ENCODE measurements at places on chromosomes 12 and 14.

DNA sequence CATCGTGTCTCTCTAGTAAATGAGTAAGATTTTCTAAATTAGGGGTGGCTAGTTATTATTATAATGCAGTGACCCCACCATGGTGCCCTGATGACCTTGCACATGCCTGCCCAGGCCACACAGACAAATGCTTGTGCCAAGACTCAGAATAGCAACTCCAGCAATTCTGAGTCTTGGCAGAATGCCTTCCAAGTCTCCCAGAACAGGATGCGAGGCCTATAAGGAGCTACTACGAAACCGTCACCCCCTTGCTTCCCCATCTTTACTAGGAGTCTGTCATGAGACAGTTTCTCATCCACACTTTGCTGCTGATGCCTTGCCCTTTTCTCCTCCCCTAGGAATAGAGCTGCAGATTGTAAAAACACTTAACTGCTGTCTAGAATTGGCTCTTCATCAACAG is 559.9 kb downstream of the TRHDE start:
- no peak for DNase-seq

- no peak for DNase-seq
Measured at GRCh38 chr14:75299059-75299458, 20.4 kb downstream of the FOS start.

DNA sequence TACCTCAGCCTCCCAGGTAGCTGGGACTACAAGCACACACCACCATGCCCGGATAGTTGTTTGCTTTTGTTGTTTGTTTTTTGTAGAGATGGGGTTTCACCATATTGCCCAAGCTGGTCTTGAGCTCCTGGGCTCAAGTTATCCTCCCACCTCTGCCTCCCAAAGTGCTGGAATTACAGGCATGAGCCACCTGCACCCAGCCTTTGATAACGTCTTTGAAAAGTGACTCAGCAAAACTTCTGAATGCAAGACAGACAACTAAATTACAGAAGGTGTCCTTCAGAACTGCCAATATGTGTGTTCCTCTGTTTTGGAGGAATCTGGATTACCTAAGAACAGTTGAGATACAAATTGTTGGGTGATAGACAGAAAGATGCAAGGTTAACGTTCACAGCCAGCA is 99.8 kb downstream of the ESR2 start:
- DNase-seq, result no peak

DNA sequence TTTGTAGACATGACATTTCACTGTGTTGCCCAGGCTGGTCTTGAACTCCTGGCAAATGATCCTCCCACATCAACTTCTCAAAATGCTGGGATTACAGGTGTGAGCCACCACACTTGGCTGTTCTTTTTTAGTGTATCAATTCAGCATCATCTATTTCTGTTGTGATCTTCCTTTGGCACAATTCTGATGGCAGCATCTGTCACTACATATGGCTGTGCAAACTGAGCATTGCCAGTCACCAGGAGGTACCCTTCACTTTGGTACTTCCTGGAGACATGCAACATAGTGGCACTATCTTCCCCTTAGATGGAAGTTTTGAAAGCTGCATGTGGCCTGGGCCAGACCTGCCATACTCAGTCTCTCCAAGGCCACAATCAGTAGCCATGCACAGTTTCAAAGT is 467.1 kb upstream of the TMPO start:
- DNase-seq, result no peak

DNA sequence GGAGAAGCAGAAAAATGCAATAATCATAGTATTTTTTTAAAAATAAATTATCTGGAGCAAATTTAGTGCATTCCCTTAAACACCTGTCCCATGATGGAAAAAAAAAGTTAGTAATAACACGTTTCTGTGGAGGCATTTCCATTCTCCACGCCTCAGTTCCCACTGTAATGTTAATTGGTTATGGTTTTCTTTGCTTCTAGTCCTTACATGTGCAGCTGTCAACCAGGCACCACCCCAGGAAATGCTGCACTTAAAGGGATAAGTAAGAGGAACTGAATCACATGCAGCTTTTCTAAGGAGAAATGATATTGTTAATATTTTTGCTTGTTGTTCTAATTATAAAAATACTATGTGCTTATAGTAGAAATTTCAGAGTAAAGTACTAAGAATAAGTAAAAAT is 240.3 kb downstream of the ZFP36L1 start:
- DNase-seq, result no peak

GRCh38 chr14:43105305-43105704 is 1401.8 kb downstream of the FSCB start:
- DNase-seq, result no peak

- DNase-seq, result no peak
Measured at GRCh38 chr12:71626768-71627167, 36.9 kb downstream of the ZFC3H1 start.

DNA sequence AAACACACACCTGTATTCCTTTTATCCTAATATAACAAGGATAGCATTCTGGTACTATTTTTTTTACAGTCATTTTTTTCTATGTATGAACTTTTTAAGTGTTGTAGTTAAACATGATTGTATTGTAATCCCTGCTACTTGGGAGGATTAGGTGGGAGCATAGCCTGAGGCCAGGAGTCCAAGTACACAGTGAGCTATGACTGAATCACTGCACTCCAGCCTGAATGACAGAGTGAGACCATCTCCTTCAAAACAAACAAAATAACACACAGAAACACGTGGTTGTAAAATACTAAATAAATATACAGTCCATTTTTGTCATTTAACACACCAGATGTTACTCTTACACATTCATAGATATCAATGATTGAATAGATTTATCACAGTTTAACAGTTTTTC is 56.9 kb downstream of the MAP4K5 start:
- no peak for DNase-seq

GRCh38 chr14:85528897-85529631 is 880 bp upstream of the FLRT2 start:
- DNase-seq, result no peak

DNA sequence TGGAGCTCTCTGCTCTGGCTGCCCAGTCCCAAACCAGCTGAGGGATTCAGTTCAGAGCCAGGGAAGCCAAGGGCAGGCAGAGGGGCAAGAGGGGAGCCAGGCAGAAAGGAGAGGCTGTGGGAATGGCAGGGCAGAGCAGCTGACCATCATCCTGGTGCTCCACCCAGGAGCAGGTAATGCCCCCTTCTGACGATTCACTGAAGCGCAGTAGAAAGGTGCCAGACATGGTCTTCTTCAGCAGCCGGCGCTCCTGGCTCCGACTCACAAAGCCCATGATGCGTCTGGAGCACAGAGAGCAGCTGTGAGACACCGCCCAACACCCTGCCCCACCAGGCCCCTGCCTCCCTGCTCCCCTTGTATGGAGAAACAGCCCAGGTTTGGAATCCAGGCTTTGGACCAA is 8.0 kb downstream of the IL23A start:
- DNase-seq, result no peak

DNA sequence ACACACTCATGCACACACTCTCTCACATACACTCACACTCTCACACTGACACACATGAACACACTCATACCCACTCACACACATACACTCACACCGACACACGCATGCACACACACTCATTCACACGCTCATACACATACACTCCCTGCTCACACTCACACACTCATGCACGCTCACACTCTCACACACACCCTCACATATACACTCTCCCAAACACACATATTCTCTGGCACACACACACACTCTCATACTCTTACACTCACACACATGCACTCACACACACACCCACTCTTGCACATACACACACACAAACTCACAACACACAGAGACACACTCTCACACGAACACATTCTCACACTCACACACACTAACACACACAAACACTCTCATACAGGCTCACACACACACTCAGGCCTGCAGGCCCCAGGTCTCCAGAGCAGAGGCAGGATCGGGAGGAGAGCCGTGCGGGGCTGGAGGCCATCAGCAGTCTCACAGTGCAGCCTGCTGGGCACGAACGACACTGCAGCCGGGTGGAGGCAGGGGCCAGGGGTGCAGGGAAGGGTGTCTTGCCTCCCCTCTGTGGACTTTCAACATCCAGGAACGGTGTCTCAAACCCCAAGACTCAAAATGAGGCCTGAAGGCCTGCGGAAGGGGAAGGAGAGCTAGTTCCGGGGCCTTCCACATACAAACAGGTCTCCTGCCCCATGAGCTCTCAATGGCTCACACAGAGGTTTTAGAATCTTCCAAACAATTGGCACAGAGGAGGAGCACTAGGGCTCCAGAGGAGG is 148.7 kb downstream of the ANO2 start:
- no peak for DNase-seq

DNA sequence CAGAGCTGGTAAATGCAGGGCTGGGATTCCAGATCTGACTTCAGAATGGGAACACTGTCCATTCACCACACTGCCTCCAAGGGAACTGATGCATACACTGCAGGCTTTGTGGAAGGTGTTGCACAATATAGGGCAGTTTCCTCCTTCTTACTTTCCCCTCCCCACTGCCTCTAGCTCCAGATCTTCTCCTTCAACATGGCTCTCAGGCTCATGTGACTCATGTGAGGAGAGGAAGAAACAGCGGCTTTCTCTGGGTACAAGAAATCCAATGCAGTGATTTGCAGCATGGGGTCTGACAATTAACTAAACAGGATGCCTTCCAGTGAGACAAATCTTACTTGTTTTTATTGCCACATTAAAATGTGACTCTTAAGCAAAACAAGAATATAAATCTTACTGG is 447.6 kb upstream of the CCDC196 start:
- DNase-seq, result no peak

GRCh38 chr14:53516261-53516774 is 363.2 kb upstream of the DDHD1 start:
- no peak for DNase-seq

GRCh38 chr12:131938082-131938481 is 9.0 kb downstream of the PUS1 start:
- no peak for DNase-seq

- DNase-seq, result no peak
Measured at GRCh38 chr12:29316752-29317151, 64.2 kb downstream of the ERGIC2 start.

DNA sequence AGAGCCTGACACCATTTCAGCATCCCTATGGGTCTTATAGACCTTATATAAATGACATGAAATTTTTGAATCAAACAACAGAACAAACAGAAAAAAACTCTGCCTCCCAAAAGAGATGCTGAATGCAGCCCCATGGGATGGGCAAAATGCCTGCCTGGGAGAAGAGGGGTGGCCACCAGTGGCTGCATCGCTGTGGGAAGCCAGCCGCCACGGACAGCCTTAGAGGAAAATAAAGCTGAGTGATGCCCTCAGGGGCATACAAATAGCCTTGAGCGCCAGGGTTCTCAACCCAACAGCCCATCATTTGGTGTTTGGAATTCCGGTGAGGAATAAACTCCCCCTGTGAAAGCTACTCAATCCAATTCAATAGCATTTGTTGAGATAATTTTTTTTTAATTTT is 22.9 kb downstream of the SYNE3 start:
- DNase-seq, result no peak

DNA sequence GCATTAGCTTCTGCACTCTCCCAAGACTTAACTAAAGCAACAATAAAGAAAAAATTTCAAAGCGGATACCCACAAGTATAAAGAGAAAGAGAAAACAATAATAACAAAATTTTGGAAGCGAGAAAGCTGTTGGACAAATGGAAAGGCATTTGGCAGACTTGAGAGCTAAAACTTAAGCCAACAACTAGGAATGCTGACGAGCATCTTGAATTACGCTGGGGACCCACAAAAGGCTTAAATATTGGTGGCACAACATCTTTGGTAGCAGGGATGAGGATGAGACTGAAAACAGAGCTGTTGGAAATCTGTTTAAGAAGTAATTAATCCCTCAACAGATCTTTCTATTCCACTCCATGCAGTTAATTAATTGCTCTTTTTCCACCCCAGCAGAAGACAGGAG is 49.8 kb downstream of the LLPH start:
- DNase-seq, result no peak

GRCh38 chr12:109255377-109255776 is 53.7 kb downstream of the FOXN4 start:
- DNase-seq, result no peak

GRCh38 chr12:116631619-116632018 is 72.4 kb downstream of the MAP1LC3B2 start:
- peak; percentile 66 for DNase-seq

- no peak for DNase-seq
Measured at GRCh38 chr12:93429852-93430251, 11.9 kb downstream of the UBE2N start.

DNA sequence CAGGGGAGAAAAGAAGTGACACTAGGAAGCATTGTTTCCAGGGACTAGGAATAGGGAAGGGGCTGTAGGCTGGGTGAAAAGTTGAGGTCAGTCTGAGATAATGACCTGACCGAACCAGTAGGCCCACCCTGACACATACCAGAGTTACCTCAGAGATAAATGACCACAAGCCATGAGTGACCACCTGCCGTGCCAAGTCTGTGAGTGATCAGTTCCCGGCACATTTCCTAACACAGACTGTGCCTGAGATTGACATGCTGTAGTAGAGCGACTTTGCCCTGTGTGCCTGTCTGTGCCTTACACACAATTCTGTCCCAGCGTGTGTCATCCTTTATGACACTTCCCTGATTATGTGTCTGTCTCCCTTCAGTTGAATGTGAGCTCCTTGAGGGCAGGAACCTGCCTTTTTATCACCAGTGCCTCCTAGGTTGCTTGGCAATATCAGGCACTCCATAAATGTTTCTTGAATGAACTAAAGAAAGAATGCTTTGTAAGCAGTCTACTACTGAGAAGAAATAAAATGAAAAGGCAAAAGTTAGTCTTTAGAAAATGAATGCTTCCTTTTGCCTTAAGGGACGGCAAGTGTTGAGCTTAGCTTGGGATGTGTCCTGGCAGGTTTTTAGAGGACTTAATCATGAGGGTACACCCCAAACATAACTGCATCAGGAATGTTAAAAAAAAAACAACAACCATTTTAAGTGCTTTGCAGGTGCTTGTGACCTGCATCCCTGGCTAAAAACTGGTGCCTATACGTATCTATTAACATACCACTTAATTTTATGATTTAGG is 9.6 kb upstream of the SSPN start:
- DNase-seq, result no peak

GRCh38 chr14:51545396-51545795 is 106.3 kb upstream of the FRMD6 start:
- no peak for DNase-seq

GRCh38 chr12:58528271-58528670 is 392.0 kb downstream of the LRIG3 start:
- no peak for DNase-seq

DNA sequence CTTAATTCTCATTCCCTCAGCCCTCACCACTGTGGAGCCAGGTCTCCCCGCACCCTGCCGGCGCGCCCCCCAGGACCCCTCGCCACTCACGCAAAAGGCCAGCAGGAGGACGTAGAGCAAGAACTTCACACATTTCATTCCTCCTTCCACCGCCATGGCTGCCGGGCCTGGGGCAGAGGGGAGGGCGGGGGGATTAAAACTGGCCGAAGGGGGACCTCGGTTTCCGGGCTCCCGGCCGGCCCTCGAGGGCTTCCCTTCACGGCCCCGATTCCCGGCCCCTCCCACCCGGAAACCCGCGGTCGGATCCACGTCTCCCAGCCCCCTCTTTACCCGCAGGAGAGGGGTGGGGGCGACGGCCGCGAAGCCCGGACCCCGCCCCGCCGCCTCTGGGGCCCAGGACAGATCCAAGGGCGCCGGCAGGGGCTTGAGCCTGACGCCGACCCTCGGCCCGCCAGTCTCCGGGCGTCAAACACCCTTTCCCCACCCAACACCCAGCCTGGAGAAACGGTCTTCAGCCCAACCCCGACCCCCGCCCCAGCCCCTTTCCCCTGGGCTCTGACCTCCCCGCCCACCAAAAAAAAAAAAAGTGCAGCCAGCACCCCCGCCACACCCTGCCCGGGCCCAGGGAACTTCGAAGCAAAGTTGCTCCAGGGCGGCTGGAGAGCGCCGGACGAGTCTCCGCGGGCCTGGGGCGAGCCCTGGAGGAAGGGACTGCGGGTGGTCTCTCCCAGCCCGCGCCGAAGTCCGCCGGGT is 447 bp downstream of the CD63 start:
- DNase-seq, result peak; percentile 56

Data from NCI-H510A (cell line).